ENCODE measurements at places on chromosomes 6 and 20.

GRCh38 chr20:49270177-49270576, 7.7 kb downstream of the ZNFX1 start:
- DNase-seq = no peak

DNA sequence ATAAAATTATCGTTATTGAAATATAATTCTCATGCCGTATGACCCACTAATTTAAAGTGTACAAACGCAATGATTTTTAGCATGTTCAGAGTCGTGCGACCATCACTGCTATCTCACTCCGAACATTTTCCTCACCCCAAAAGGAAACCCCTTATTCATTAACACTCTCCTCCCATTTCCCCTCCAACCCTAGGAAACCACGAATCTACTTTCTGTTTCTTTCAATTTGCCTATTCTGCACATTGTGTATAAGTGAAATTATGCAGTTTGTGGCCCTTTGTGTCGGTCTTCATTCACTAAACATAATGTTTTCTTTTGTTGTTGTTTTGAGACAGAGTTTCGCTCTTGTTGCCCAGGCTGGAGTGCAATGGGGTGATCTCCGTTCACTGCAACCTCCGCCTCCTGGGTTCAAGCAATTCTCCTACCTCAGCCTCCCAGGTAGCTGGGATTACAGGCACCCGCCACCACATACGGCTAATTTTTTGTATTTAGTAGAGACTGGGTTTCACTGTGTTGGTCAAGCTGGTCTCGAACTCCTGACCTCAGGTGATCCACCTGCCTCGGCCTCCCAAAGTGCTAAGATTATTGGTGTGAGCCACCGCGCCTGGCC, 99.7 kb upstream of the ZNF217 start:
- no peak for DNase-seq

DNA sequence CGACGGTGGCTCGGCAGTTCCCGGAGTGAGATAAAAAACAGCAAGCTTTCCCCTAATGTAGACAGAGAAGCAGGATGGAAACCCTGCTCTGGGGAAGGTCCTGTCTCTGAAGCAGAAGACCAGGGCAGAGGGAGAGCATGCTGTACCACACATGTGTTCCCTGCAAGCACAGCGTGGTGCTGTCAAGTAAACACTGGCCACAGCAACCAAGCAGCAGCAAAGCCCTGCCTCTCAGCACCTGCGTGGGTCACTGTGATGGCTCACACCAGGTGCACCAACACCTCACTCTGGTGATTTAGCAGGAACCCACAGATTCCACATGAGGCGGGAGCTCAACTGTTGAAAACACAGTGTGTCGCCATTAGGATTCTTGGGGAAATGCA, 65.2 kb upstream of the TXNDC5 start:
- DNase-seq = no peak

- no peak for DNase-seq
Measured at GRCh38 chr6:95266537-95267258, 310.6 kb upstream of the MANEA start.

GRCh38 chr6:93416571-93417420, 2.6 kb downstream of the EPHA7 start:
- peak; percentile 18 for DNase-seq

DNA sequence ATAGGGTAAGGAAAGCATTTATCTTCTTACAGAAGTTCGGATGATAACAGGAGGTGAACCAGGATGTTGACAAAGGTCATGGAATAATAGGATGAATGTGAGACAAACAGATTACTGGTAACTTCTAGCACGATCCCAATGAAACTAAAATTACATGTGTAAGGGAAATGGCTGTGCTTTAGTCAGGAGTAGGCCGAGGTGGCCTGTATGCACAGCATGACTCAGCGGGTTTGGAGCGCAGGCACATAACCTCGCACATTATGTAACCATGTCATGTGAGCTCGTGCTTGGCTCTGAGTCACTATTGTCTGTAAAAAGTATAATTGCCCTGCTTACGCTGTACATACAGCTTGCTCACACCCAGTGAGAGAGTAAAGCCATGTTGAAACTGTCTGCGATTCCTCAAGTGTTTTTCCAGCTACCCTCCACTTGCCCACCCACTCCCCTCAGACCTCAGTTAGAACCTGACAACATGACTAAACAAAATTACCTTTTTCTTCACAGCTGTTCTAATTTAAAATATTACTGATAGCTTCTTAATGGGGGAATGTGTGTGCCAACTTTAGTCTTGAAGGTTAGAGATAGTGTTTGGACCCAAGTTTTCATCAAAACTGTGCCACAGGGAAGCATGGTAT, 8.2 kb downstream of the CYB5R4 start:
- no peak for DNase-seq

DNA sequence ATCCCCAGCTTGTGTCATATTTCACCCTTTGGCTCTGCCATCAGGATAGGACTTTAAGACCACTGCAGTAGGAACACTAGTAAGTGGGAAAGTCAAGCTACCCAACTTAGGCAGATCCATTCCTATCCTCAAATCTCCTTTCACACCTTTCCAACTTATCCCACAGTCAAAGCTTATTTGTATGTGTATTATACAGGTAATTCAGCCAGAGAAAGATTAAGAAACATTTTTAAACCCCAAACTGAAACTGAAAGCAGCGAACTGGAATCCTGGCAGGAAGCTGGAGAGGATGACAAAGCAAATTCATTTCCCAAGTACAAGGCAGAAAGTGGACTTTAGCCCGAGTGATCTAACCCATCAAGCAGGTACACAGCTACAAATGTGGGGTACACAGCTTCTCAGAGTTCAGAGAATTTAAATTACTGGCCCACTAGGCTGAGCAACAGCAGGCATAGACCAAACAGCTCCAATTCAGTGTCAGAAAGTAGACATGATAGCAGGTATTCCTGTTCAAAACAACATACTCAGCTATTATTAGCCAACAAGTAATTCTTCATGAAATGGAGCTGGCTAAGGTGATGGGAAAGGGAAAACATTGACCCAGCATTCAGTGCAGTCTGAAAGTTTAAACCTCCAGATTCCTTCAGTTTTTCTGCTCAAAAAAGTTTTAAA, 39.1 kb downstream of the ILRUN start:
- peak; percentile 3 for DNase-seq

- no peak for DNase-seq
Measured at GRCh38 chr6:144316862-144317195, 31.7 kb downstream of the UTRN start.

GRCh38 chr6:34514593-34515472, 41.3 kb downstream of the SPDEF start:
- no peak for DNase-seq

- no peak for DNase-seq
Measured at GRCh38 chr6:146915671-146916127, 288.5 kb upstream of the STXBP5 start.

- DNase-seq = no peak
Measured at GRCh38 chr20:33719277-33719988, 677 bp downstream of the PXMP4 start.

DNA sequence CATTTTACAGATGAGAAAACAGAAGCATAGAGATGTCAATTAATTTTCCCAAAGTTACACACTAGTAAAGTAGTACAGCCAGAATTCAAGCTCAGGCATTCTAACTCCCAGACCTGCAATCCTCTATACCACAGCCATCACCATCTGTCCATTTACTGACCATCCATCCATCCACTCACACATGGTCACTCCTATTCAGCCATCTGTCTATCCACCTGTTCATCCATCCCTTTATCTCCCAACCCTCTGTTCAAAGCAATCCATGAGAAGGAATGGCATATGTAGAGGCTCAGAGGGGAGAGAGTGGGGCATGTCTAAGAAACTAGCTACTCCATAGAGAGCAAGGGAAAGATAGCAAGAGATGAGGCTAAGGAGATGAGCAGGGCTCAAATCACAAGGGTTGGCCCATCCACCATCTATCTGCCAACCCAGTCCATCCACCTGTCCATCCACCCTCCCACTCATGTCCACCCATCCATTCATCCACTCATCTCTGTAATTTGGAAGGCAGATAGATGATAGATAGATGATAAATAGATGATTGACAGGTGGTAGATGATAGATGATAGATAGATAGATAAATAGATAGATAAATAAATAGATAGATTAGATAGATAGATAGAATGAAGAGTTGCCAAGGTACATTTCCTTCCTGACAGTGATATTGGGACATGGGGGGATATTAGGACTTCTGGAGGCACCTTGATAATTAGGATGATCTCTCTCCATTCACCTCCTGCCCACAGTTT, 12.2 kb upstream of the C6orf132 start:
- no peak for DNase-seq

DNA sequence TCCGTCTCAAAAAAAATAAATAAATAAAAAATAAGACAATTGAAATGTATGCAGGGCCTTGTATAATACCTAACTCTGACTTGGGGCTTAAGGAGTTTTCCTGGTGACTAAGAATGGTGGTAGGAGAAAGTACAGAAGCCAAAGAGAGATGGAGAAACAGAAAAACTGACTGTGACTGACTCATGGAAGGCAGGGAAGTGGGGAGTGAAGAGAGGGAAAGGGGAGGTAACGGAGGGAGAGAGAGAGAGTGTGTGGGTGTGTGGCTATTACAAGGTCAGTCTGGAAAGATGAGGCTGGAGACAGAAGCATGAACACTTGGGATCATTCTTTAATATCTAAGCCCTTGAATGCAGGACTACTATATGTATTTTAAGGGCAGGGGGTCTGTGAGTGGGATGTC, 38.5 kb downstream of the SNRNP48 start:
- DNase-seq = no peak

- DNase-seq = no peak
Measured at GRCh38 chr6:67411036-67411435, 1224.0 kb upstream of the ADGRB3 start.

DNA sequence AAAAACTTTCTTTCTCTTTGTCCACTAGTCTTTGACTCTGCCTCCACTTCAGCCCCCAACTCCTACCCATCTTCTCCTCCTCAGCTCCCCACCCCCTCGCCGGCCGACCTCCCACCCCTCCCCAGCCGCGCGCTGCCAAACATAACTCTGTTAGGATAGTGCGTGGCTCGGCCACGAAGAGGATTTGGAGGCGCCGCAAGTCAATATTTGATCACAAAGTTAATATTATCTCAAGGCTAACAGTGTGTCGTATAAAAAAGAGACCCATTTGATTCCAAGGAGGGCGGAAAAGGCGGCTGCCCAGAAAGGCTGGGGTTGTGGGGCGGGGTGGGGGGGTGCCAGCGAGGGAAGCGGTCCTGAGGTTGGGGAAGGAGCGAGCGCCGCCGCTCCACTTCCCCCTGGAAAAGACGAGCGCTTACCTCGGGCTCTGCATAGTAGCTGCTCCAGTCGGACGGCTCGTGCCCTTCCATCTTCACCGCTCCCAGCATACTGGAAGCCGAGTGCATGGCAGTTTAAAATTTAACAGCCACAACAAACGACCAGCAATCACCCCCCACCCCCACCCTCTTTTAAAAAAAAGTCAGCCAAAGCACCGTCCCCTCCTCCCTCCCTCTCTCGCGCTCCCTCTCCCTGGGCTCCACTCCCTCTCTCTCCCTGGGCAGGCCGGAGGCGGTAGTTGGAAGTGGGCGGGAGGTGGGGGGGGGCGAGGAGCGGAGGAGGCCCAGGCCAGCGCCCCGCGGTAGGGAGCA, 425 bp downstream of the FOXA2 start:
- DNase-seq = no peak

GRCh38 chr6:133741375-133741861, 147.5 kb upstream of the TCF21 start:
- peak; percentile 64 for DNase-seq

DNA sequence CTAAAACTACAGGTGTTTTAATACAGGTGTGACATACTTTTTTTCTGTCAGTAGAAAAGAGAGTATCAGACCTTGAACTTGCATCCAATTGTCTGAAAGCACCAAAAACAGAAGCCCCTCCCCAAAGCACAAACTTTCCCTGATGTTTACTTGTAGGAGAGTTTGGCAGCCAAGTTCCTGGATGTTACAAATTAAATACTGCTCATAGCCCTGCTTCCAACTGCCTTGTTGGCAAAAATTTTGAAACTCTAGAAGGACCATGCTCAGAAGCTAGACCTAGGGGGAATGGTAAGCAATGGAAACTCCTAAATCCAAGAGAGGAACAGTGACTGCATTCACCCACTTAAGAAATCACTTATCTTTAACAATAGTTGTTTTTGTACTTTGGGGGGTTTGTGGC, 17.0 kb upstream of the ARG1 start:
- DNase-seq = no peak

DNA sequence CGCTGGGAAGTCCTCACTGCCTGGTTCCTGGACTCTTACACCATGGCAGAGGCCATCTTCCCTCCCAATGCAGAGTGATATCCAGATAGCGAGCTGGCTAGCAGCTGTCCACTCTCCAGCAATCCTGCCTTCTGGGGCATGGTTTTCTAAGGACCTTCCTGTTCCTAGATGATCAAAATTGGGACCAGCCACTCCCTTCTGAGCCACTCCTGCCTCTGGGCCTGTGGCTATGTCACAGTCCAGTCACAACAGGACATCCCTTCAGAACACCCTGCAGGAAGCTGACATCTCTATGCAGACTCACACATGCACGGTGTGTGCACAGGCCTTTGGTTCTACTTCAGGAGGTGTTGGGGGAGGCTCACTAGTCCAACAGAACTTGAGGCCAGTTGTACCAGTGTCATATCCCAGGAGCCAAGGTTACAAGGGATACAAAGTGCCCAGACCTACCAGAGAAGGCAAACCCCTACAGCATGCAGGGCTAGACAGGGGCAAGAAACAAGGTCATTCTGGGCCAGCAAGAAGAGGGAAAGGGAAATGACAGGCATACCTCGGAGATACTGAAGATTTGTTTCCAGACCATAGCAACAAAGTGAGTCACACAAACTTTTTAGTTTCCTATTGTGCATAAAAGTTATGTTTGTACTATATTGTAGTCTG, 2.7 kb upstream of the MCCD1 start:
- DNase-seq = no peak

- DNase-seq = no peak
Measured at GRCh38 chr20:31355981-31356380, 12.4 kb upstream of the DEFB118 start.

DNA sequence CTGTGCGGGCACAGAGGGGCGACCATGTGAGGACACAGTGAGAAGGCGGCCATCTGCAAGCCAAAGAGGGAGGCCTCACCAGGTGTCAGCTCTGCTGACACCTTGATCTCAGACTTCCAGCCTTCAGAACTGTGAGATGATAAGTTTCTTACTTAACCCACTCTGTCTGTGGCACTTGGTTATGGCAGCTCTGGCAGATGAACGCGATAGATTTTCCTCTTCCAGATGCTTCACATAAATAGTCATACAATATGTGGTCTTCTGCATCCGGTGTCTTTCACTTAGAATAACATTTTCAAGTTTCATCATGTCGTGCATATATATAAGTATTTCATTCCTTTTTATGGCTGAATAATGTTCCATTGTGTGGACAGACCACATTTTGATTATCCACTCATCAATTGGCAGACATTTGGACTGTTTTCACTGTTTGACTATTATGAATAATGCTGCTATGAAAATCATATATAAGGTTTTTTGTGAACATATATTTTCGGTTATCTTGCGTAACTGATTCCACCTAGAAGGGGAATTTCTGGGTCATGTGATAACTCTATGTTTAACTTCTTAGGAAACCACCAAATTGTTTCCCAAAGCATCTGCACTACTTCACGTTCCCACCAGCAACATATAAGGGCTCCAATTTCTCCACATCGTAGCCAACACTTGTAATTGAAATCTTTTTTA, 30.2 kb downstream of the PRR18 start:
- no peak for DNase-seq

GRCh38 chr6:108897371-108897770, 49.1 kb downstream of the ARMC2 start:
- DNase-seq = no peak

- peak; percentile 14 for DNase-seq
Measured at GRCh38 chr20:38658879-38659596, 57.4 kb downstream of the ARHGAP40 start.

All from NCI-H2107 (cell line).